ENCODE measurements at places on chromosomes 2 and 18. TPM values are rescaled to one million over a fixed set of nuclear protein-coding genes. Genes with fewer than 3 reads are reported as not detected.

DNA sequence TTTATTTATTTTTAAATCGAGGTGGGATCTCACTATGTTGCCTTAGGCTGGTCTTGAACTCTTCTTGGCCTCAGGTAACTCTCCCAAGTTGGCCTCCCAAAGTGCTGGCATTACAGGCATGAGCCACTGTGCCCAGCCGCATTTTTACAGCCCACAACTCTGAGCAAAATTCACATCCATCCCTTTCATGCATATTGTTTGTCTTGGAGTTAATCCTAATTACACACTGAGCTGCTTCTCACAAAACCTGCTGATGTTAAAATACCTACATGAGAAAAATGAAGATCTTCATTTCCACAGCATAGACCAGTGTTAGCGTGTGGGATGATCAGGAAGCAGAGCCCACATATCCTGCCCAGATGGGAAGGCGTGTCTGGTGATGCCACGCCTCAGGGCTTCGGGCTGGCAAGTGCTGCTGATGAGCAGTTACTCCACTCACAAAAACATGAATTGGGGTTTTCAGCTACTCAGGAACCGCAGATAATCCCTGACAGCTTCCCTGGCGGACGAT is 14.6 kb downstream of the ITGB1BP1 start:
- DNase-seq = no peak

GRCh38 chr2:169089182-169089581 is 19.8 kb downstream of the DHRS9 start:
- DNase-seq = no peak

GRCh38 chr2:130332271-130333073 is 10.2 kb upstream of the IMP4 start:
- DNase-seq = peak; percentile 78

GRCh38 chr2:42252464-42252863 is 83.3 kb downstream of the EML4 start:
- no peak for DNase-seq

- DNase-seq = no peak
Observed at GRCh38 chr2:154125891-154126290, 254.2 kb downstream of the GALNT13 start.

GRCh38 chr2:133526530-133527300 is 41.5 kb downstream of the NCKAP5 start:
- DNase-seq = no peak

DNA sequence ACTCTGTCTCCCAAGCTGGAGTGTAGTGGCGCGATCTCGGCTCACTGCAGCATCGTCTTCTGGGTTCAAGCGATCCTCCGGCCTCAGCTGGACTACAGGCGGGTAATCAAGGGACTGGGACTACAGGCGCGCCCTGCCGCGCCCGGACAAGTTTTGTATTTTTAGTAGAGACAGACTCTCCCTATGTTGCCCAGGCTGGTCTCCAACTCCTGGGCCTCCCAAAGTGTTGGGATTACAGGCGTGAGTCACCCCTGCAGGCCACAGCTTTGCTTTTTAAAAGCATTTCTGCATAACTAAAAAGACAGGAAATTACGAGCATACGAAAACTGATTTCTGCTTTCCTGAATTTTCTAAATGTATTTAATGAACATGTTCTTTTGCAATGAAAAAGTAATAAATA is 916 bp upstream of the OSBPL1A start:
- no peak for DNase-seq

The TUBA4B gene
- total RNA-seq = not detected

DNA sequence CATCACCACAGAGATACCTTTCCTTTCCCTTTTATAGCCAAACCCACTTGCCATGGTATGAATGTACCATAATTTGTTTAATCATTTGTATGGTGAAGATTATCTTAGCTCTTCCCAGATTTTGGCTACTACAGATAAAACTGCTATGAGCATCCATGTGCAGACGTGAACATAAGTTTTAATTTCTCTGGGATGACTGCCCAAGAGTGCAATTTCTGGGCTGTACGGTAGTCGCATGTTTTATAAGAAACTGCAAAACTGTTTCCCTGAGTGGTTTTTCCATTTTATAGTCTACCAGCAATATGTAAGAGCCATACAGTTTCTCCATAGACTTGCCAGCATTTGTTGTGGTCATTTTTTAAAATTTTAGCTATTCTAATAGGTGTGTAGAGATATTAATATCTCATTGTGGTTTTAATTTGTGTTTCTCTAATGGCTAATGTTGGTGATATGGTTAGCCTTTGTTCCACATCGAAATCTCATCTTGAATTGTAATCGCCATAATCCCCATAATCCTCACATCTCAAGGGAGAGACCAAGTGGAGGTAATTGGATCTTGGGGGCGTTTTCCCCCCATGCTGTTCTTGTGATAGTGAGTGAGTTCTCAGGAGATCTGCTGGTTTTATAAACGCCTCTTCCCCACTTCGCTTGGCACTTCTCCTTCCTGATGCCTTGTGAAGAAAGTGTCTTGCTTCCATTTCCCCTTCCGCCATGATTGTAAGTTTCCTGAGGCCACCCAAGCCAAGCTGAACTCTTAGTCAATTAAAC is 628.5 kb upstream of the KLHL29 start:
- no peak for DNase-seq

All from heart left ventricle (tissue), 16 donors.